Suprapubic skin (tissue), 4 donors: ENCODE measurements at places on chromosomes 13 and 19. TPM values are rescaled to one million over a fixed set of nuclear protein-coding genes. Genes with fewer than 3 reads are reported as not detected.

- H3K36me3 ChIP-seq, result no peaks in the 10 kb centered on the region
- DNase-seq, result no peak
- no peak overlapping the region for H3K4me3 ChIP-seq
Observed at GRCh38 chr19:58529405-58529804, 9.8 kb upstream of the ZBTB45 start.

The ZNF582 gene
- total RNA-seq, result 2.8 TPM

The CD33 gene
- 7.0 TPM for total RNA-seq

The LGALS14 gene
- total RNA-seq, result not detected

- H3K4me3 ChIP-seq, result no peak overlapping the region
- H3K36me3 ChIP-seq, result no peaks in the 10 kb centered on the region
- H3K4me1 ChIP-seq, result no peaks in the 10 kb centered on the region
- no peak for DNase-seq
Observed at GRCh38 chr13:50866817-50867636, 23.5 kb upstream of the DLEU7 start.

GRCh38 chr13:114140906-114141250 lies 8.5 kb upstream of the RASA3 start:
- H3K27me3 ChIP-seq, result no peaks in the 10 kb centered on the region
- H3K4me1 ChIP-seq, result peaks cover 29% of the 10 kb centered on the region
- H3K36me3 ChIP-seq, result no peaks in the 10 kb centered on the region
- no peak overlapping the region for H3K27ac ChIP-seq
- DNase-seq, result no peak

- no peaks in the 10 kb centered on the region for H3K36me3 ChIP-seq
- H3K27me3 ChIP-seq, result no peaks in the 10 kb centered on the region
- DNase-seq, result no peak
- peaks cover 11% of the 10 kb centered on the region for H3K4me1 ChIP-seq
Observed at GRCh38 chr19:33195645-33196347, 1.7 kb downstream of the LRP3 start.
